ENCODE measurements at places on chromosomes 12 and 14.

DNA sequence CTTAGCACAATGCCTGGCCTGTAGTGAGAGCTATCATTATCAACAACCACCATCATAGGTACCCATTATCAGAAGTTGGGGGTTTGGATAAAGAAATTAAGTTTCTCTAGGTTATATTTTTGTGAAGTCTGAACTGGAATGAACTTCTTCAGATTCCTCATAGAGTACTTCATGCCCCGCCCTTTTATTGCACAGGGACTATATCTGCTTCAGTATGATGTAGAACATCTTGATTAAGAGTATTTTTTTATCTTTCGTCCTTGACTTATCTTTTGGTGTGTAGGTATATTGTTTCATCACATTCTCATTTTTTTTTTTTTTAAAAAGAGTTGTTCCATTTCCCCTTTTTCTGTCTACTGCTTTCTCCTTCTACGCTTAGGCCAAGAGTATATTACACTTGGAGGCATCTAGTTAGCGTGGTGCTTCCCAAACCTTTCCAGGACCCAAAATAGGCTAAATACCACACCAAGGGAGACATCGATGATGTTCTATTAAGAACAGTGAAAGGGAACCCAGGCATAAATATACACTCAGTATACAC, 467.5 kb downstream of the ZFP36L1 start:
- no peak for DNase-seq

DNA sequence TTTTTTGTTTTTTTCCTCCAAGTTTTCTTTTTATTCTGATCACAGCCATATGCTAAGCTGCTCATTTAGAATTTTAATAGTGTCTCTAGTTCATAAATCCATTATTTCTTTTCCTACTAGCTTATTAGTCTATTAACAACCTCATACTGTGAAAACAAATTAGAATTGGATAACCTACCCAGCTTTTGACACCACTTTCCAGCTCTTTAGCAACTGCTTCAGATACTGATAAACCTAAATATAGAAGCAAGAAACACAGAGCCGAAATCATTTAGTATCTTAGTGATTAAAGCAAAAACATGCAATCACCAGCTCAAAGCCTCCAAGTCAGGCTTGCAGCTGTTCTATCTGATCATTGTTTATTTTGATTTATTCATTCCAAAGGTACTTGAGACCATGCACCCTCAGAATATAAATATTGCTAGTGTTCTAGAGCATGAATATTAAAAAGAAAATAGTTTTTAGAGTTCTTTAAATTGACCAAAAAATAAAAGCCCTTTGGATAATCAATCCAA, 121.5 kb downstream of the STXBP6 start:
- DNase-seq = no peak

DNA sequence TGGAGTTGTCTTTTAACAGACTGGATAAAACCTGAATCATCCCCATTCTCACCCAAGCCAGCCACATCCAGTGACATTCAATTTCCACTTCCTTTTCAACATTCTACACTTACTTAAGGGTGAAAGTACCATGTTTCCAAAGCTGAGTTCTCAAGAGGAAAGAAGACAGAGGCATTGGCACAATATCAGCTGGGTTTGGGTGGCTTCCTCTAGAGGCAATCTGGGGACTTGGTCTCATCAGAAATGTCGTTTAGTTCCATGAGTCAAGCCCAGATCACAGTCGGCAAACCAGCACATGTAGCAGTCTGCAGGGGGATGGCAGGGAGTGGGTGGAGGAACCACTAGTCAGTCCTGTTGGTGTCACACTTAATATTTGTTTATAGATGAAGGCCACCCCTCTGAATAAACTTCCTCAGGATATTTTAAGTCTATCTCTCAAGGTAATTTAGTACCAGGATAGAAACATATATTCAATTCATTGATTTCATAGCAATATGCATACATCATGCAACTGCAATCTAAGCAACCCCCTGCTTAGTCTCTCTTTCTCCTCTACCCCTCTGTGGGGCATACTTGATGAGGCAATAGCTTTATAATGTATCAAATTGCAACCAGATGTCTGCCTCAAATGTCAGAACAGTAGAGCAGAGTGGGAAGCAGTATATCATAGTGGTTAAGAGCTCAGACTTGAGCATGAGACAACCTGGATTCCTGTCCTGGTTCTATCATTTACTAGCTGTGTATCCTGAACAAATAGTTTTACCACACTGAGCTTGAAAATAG, 3.0 kb downstream of the SRRM4 start:
- no peak for DNase-seq

DNA sequence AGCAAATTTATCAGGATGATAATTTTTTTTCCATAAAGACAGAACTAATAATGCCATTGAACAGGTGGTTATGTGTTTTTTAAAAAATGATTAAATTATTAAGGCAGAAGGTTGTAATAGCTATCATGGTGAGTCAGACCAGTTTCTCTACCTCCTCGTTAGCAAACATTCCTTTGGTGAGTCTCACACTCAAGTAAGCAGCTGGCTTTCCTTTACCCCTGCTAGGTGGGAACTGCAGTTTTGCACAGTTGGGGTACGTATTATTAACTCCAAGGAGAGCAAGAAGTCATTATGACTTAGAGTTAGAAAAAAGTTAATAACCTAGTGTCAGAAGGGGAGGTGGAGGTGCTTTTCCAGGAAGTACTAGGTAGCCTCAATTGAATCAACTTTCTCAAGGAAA, 165.3 kb downstream of the SNAPC1 start:
- no peak for DNase-seq

- DNase-seq = no peak
These were observed 51.7 kb downstream of the SLC25A47 start for GRCh38 chr14:100374876-100375265.

DNA sequence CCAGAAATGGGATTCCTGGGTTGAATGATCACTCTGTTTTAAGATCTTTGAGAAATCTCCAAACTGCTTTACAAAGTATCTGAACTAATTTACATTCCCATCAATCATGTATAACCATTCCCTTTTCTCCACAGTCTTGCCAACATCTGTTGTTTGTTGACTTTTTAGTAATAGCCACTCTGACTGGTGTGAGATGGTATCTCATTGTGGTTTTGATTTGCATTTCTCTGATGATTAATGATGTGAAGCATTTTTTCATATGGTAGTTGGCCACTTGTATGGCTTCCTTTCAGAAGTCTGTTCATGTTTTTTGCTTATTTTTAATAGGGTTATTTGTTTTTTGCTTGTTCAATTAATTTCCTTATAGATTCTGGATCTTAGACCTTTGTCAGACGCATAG, 211.8 kb upstream of the AVPR1A start:
- DNase-seq = no peak
